Thoracic aorta (tissue), 2 donors: ENCODE measurements at places on chromosomes 5 and 9.

DNA sequence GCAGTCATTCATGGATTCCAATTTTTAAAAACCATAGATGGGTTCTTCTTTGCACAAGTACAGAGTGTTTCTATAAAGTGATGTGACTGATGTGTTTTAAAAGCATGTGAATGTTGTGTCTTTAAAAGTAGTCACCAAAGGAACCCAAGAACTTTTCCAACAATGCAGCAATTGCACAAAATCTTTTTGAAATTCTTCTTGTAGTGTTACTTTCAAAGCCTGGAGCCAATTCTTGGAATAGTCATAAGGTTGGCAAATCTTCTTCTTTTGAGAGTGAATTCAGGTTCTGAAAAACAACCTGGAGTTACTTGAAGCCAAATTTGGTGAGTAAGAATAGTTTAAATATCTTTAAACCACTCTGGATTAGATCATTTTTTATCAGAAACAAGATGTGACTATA, 10.5 kb downstream of the GRAMD2B start:
- no peak for DNase-seq

- no peak for DNase-seq
Observed at GRCh38 chr5:133569347-133569746, 43.0 kb downstream of the FSTL4 start.

DNA sequence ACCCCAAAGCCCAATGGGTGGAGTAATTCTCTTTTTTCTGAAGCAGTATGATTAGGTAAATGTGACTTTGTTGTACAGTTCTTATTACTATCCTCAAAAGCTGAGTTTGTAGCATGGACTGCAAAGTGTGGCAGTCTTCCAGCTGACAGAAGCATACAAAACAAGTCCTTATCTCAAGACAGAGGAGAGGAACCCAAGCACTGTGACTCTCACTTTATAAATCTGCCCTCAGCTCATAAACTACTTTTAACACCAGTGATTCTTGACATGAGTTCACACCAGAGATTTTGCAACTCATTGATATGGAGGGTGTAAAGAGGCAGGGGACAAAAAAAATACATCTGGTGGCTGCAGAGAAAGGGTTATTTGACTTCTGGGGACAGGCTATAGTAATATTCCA, 251.6 kb downstream of the NTRK2 start:
- DNase-seq = no peak

DNA sequence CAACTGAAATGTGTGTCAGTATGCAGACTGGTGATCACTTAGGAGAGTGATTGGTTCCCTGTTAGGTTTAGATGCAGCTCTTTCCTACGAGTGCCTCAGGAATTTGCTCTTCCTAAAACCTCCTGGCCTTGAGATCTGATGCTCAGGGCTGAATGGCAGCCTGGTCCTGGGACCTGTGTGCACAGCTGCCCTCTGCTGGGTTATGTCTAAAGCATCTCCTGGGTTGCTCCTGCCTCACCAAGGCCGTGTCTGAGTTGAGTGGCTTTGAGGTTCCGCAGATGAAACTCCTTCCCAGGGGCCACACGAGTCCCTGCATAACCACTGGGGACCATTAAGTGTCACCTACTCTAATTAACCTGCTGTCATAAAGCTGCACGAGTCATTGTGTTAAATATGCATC, 59.5 kb downstream of the MVB12B start:
- no peak for DNase-seq

DNA sequence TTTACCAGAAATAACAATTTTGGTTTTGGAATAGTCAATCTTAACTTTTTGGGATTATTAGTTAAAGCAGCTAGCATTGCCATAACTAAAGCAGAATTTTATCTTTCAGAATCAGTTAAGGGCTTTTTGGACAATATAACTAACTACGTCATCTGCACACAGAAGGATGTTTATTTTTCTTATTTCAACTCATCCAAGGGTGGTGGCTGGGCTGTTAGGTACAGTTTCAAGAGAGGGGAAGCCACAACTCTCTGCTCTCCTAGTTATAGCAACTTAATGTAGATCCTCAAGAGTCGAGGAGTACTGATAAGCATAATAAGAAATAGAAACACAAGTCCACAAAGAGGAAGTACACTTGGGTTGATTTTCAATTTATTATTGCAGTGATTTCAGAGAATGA, 65.6 kb downstream of the ANKRD55 start:
- DNase-seq = no peak

DNA sequence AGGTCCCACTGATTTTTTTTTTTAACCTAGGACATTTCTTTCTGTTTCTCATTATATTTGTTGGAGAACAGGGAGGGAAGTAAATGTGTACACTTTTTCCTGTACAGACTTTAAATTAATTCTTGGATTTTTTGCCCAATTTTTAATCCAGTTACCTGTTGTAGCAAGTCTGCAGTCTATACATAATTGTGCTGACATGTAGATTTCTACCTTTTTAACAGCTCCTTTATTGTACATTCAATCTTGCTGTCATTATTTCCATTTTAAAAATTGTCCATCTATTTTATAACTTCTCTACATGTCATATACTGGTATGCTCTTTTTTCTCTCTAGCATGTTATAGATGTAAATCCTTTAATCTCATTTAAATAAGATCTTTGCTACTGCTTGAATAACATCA, 1838.7 kb upstream of the CDH9 start:
- DNase-seq = no peak

DNA sequence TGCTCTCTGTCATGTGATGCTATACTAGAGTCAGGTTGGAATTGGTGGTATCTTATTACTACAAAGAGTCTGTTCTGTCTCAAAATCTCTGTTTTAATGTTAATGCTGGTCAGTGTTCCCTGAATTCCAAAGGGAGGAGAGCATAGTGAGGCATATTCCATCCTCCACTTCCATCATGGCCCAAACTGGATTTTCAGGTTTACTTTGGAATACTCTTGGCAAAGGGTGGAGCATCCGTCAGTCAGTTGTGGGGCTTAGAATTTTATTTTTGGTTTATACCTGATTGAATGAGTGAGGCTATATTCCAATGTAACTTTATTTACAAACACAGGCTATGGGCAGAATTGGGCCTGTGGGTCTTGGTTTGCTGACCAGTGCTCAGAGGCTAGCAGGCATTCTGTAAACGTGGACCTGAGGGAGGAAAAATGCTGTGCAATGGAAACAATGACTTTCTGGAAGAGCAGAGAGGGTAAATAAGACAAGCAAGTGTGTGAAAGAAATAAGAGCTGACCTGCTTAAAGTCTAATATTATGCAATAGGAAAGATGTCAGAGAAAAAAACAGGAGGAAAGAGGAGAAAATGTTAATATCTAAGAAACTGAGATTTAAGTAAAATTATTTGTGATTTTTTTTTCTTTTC, 106.2 kb upstream of the CLINT1 start:
- DNase-seq = no peak

DNA sequence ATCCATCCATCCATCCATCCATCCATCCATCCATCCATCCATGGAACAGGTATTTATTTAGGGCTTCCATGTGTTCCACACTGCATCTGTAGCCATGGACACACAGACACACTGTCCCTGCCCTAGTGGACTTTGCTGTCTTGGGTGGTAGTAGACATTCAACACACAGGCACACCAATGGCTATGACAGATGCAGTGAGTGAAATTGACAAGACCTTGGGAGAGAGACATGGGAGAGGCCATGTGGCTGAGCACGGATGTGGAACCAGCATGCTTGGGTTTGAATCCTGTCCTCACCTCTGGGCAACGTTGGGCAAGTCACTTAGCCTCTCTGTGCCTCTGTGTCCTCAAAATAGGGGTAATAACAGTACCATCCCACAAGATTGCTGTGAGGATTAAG, 45.3 kb downstream of the STOM start:
- DNase-seq = no peak

DNA sequence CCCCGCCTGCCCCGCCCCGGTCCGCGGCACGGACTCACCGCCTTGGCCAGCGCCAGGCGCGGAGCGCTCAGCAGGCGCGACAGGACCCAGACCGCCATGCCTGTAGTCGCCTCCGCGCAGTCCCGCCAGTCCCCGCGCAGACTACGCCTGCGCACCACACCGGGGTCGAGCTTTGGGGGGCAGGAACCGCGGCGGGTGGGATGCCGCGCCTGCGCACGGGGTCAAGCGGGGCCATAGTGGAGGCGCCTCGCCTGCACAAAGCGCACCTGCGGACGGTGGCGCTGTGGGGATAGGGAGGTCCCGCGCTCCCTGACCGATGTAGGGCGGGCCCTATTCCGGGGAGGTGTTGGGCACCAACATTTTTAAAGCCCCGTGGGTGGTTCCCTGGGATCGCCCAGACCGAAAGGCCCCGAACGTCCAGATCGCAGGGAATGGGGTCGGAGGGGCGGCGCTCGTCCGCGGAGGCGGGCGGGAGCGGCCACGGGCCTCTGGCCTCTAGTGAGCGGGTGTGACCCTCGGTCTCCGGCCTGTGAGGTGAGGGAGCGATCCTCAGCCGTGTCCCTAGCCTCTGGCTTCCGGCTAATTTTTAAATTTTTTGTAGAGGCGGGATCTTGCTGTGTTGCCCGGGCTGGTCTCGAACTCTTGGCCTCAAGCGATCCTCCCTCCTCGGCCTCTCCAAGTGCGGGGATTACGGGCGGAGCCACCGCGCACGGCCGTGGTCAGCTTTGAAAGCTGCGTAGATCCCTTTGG, 70.8 kb upstream of the LPCAT1 start:
- DNase-seq = peak; percentile 3

- no peak for DNase-seq
Observed at GRCh38 chr9:105191508-105192121, 52.8 kb upstream of the SLC44A1 start.

DNA sequence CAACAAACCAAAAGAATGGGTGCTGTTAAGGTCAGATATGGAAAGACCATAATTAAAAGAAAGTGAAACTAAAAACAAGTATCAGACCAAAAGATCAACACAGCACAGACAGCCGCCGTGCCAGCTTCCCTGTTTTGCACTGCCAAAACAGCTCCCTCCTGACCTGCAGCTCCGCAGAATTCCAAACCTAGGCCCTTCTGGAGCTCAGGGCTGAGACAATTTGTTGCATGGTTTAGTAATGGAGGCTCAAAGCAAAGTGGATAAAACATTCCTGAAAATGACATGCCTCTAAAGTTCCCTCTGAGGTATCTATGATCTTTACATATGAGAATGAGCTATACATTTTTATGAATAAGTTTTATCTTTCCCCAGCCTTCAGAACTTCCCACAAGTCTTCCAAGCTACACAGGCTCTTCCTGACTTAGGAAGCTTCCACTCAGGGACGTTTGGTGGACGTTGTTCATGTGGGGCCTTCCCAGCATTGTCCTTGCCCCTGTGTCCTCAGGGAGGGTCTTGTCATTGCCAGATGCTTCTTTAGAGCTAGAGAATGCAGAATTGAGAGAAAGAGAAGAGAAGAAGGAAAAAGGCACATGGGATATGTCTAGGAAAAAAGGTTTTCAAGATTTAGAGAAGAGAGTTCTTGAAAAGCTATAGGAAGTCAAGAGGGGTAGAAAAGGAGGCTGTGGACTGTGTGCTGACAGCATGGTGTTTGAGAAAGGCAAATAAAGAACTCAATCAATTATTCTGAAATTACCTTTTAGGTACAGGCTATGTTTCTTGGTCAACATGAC, 28.4 kb upstream of the SSBP2 start:
- peak; percentile 21 for DNase-seq

- DNase-seq = no peak
Observed at GRCh38 chr5:143527808-143528207, 124.3 kb upstream of the NR3C1 start.

- DNase-seq = no peak
Observed at GRCh38 chr5:67206929-67207328, 10.3 kb upstream of the CD180 start.

- DNase-seq = no peak
Observed at GRCh38 chr9:136175616-136176197, 29.2 kb downstream of the LHX3 start.

- DNase-seq = no peak
Observed at GRCh38 chr9:135567311-135567710, 5.8 kb downstream of the PAEP start.

- no peak for DNase-seq
Observed at GRCh38 chr5:149415066-149415967, 36.2 kb upstream of the IL17B start.

GRCh38 chr5:10149911-10150310, 99.8 kb downstream of the ATPSCKMT start:
- no peak for DNase-seq

- DNase-seq = no peak
Observed at GRCh38 chr5:149152317-149152746, 11.0 kb downstream of the ABLIM3 start.

GRCh38 chr5:53071738-53072137, 37.8 kb downstream of the MOCS2 start:
- DNase-seq = no peak

GRCh38 chr9:37836386-37836785, 35.8 kb downstream of the DCAF10 start:
- DNase-seq = no peak

DNA sequence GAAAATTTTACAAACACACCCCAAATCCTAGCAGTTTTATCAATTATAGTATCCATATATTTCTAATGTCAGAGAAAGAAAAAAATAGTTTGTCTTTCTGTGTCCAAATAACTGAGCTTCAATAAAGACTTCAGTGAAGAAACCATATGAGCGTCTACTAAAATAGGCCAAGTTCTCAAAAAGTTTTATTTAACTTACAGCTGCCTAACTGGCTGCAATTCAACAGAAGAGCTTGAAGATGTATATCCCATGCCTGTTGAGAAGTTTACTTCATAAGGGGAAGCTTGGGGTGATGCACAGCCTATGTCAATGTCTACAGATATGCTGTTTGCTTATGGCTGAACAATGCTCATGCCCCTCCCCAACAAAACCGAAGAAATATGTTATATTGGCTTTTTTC, 43.7 kb upstream of the ELOVL7 start:
- no peak for DNase-seq

DNA sequence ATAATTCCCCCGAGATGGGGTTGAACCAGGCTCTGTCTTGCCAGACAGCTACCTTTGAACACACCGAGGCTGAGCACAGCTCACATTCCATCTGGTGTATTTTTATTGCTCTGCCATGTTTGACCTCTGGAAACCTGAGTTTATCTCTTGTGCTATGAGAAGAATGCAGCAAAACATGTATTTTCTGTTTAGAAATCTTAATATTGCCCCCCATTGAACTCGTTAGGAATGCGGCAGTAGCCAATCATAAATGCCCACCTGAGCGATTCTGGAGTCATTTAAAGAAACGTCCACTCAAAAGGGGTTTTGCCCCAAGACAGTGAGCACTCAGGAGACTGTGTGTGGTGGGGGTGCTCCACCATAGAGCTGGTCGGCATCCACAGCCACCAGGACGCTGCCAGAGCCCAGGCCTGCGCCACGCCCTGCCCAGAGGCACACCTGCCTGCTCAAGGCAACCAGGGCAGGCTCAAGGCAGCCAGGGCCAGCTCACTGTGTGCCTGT, 26.9 kb downstream of the FGD3 start:
- DNase-seq = no peak

- no peak for DNase-seq
Observed at GRCh38 chr5:38316544-38317224, 58.3 kb downstream of the EGFLAM start.

GRCh38 chr9:20930836-20931235, 100.6 kb downstream of the HACD4 start:
- no peak for DNase-seq

- no peak for DNase-seq
Observed at GRCh38 chr9:116843863-116844620, 156.9 kb downstream of the TRIM32 start.
